NCI-H1092 (cell line): ENCODE measurements at places on chromosomes 1 and 21.

GRCh38 chr1:23177438-23178380, 9.1 kb upstream of the LUZP1 start:
- peak; percentile 63 for DNase-seq

- DNase-seq: no peak
These were observed 381.2 kb downstream of the PTPRC start for GRCh38 chr1:199020051-199020450.

- DNase-seq: no peak
These were observed 443.9 kb downstream of the CAMTA1 start for GRCh38 chr1:7229186-7229585.

DNA sequence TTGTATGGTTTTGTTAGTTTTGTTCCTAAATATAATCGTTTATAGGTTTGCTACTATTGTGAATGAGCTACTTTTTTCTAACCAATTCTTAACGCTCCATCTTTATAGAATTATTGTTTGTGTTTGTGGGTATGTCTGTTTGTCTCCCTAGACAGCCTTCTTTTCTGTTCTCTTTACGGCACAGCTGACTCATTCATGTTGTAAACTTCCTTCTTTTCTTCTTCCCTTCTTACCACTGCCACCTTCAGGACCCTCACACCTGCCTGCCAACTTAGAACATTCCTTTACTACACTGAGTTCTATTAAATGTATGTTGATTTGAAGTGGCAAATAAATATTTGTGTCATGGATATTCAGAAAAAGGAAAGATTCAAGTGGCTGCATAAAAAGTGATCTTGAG, 29.1 kb downstream of the AK5 start:
- no peak for DNase-seq

- DNase-seq: peak; percentile 24
These were observed 1.1 kb downstream of the NMNAT2 start for GRCh38 chr1:183416850-183417771.

- DNase-seq: no peak
These were observed 121.4 kb upstream of the GORAB start for GRCh38 chr1:170410401-170411166.

GRCh38 chr1:109201123-109201703, 12.5 kb upstream of the SARS1 start:
- no peak for DNase-seq

- DNase-seq: no peak
These were observed 120.1 kb downstream of the BACH1 start for GRCh38 chr21:29418813-29419212.

DNA sequence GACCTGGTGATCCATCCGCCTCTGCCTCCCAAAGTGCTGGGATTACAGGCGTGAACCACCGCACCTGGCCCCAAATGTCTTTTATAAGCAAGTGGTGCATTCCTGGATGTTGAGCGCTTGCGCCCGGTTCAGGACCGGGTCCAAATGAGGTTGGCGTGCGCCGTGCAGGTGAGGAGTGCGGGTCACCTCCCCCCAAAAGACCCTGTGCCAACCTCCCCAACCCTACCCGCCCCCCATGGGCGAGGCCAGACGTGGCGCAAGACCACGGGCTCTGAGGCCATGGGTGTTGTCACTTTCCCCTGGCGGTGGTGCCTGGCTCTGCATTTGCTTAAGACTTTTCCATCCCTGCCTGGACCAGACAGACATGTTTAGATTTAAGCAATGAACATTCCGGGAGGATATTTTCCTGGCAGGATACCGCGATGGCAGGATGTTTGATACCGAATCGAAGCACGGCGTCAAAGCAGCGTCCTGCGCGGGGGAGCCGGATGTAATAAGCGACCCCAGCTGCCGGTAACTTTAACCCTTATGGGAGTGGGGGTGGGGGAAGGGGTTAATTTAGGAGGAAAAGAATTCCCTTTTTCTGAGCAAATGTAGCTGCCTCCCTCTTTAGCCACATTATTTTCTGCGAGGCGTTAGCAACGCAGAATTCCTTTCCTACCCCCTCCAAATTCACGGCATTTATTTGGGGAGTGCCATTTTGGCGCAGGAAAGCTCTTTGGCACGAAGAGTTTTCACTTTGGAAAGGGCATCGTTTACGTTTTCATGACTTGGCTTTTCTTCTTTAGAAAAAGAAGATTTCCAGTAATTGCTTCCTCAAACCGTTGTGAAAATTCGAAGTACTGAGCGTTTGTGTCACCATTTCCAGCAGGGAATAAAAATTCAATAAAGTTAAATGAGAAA, 27.8 kb upstream of the RNF187 start:
- DNase-seq: peak; percentile 76

DNA sequence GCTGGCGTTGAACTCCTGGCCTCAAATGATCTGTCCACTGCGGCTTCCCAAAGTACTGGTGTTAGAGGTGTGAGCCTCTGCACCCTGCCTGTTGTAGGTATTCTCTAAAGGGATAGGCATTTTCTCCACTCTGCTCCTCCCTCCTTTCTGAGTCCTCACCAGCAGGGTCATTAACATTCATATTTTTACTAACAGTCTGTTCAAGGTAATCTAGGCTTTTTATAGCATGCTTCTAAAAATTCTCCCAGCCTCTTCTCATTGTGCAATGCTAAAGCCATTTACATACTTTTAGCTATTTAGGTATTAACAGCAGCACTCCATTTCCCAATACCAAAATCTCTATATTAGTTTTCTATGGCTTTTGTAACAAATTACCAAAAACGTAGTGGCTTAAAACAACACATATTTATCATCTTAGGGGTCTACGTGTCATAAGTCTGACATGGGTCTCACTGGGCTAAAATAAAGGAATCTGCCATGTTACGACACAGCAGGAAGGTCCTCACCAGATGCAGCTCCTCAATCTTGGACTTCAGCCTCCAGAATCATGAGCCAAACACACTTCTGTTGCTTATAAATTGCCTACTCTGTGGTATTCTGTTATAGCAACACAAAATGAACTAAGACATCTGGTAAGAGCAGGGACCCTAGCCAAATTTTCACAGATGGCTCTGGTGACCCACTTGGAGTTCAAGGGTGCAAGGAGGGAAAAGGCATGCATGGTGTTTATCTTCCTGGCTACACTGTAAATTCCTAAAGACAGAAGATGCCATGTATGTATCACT, 2.9 kb upstream of the SLC2A7 start:
- DNase-seq: no peak

DNA sequence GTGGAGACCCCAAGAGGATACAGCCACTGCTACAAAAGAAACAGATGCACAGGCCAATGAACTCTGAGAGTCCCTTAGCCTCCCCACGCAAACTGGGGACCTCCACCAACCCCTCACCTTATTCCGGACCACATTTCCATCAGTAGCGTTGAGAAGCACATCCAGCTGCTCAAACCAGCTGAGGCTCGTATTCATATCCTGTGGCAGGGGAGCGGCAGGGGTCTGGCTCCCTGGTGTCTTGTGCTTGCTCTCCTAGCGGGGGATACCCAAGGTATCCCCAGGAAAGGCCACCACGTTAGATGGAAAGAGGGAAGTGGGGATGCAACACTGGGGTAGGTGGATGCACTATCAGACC, 481 bp downstream of the CCDC163 start:
- no peak for DNase-seq

GRCh38 chr21:43850728-43851295, 14.2 kb upstream of the AGPAT3 start:
- DNase-seq: no peak

DNA sequence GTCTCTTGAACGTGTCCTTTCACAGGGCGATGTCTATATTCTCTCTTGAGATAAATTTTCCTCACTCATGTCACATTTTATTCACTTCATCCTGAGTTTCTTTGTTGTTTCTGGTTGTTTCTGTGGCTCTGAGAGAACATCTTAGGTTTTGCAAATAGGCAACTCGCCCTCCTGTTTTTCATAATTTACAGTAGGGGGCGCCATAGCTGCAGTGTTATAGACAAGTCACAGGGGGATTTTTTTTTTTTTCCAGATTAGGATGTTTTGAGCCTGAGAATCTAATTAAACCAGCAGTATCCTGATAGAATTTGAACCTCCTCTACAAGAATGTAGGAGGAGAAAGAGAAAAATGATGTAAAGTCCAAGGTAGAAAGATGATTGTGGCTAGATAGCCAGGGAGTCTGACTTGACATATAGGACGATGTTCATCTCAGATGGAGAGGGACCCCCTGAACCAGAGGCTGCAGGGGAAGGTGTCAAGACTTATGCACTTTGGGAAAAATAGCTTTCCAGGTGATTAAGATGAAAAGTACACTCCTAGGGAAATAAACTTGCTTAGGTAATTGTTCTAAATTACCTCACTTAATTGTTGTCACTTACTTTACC, 76.3 kb downstream of the ZP4 start:
- no peak for DNase-seq

- DNase-seq: no peak
These were observed 320.3 kb downstream of the PTPRU start for GRCh38 chr1:29556657-29557056.

GRCh38 chr1:93814059-93814794, 64.8 kb downstream of the DNTTIP2 start:
- DNase-seq: peak; percentile 61

- no peak for DNase-seq
These were observed 150.0 kb downstream of the PPP1R12B start for GRCh38 chr1:202498542-202498941.

- peak; percentile 1 for DNase-seq
These were observed 49.4 kb downstream of the LEPR start for GRCh38 chr1:65469889-65470340.

DNA sequence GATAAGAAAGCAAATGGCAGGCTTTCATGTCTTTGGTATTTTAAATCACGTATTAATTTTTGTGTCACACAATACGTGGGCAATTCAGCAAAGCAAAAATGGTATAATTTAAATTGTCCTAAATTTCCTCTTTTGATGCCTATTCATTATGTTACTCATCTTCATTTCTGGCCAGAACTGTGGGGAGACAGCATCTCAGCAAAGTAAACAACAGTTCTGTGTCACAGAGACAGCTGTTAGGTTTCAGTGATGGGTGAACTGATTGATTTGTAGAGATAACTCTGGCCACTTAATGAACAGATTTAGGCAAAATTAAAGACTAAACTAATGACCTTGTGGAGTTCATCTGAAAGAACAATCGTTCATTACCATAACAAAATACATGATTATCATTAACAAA, 49.2 kb downstream of the FH start:
- no peak for DNase-seq

DNA sequence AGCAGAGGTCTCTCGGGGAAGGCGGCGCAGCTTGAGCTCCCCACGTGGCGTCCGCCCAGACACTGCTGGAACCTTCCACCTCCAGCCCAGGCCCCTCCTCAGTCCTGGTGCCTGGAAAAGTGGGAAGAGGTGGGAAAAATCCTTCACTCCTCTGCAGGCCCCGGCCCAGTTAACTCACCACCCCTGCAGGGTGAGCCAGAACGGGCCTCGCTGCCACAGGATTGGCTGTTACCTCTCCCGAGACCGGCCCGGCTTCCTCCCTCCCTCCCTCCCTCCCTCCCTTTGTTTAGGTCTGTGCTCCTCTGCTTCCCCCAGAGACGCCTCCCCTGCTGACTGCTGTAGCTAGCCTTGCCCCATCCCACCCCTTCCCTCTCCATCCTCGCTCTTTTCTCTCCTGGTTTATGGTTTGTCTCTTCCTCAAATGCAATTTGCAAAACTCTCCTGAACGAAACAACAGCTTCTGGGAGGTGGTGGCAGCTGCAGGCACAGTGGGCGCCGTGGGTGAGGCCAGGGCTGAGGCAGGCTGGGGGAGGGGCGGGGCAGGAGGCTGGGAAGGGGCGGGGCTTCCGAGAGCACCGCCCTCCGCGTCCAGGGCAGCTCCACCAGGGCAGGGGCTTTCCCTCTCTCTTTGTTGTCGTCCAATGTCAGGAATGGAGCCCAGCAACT, 6.5 kb downstream of the CAPN9 start:
- peak; percentile 87 for DNase-seq

- no peak for DNase-seq
These were observed 67.6 kb downstream of the RASAL2 start for GRCh38 chr1:178161516-178161915.

DNA sequence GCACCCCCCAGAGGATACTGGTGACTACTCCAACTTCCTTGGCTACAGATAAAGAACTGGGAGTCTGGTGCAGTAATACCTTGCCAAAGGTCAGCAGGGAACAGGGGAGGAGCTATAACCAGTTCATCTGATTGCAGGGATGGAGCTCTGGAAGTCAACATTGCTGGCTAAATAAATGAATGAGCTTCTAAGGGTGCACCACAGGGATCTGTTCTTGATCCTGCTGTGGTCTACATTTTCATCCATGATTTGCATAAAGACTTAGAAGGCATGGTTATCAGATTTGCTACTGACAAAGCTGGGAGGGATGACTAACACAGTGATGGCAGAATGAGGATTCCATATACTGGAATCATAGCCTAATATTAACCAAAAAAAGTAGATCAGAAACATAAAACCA, 18.3 kb downstream of the PLEKHA6 start:
- DNase-seq: no peak

GRCh38 chr1:77991638-77992037, 12.8 kb upstream of the FUBP1 start:
- no peak for DNase-seq

DNA sequence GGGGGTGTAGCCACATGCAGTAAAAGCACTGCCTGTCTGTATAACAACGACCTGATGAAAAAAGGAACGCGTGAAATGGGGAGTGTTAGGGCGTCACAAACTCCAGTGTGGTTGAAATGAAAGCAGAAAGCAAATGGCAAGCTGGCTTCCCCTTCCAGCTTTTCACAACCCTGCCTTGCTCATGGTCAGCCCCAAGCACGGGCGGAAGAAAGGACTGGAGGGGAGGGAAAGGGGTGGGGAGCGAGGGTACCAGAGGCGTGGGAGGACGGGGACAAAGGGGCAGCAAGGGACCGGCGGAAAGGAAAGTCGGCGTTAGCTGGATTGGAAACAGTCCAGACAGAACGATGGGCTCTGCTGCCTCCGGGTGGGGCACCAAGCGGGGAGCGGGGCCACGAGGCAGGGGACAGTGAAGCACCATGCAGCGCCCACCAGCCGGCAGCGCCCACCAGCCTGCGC, 9.6 kb downstream of the VPS26C start:
- DNase-seq: peak; percentile 55

- DNase-seq: no peak
These were observed 13.8 kb upstream of the ABCB10 start for GRCh38 chr1:229572286-229572685.
